Activated T-cell treated with anti-CD3 and anti-CD28 coated beads, Interleukin-2, amount 50 U/mL, for 1 hour (primary cell): ENCODE measurements at places on chromosomes 7 and 10.
A peak's percentile ranks its signal among the peaks of the same experiment; 100 is the strongest.

GRCh38 chr10:102713539-102713813, 721 bp downstream of the ARL3 start:
- DNase-seq: no peak

GRCh38 chr10:128211953-128212727, 85.9 kb upstream of the MKI67 start:
- DNase-seq: peak; percentile 86

GRCh38 chr10:64090865-64091264, 569.7 kb downstream of the REEP3 start:
- DNase-seq: no peak

DNA sequence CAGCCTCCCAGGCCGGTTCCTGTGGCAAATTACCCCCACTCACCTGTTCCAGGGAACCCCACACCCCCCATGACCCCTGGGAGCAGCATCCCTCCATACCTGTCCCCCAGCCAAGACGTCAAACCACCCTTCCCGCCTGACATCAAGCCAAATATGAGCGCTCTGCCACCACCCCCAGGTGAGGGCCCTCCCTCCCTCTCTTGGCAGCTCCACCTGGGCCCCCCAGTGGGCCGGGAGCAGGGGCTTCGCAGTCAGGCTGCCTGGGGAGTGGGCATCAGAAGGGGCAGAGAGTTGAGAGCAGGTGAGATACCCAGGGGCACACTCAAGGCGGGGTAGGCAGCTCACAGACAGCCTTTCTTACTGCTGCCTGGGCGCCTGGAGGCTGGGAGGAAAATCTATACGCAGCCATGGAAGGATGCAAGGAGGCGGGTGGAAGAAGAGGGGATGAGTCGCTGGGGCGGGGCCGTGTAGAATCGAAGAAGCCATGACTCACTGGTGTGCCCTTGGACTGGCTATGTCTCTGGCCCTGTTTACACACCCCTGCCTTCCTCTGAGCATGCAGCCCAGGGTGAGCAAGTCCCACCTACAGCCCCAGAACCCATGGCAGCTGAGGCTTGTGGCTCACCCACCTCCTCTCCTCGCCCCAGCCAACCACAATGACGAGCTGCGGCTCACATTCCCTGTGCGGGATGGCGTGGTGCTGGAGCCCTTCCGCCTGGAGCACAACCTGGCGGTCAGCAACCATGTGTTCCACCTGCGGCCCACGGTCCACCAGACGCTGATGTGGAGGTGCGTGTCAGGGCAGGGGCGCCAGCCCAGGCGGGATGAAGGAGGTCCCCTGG, 48.6 kb upstream of the PPIF start:
- no peak for DNase-seq

DNA sequence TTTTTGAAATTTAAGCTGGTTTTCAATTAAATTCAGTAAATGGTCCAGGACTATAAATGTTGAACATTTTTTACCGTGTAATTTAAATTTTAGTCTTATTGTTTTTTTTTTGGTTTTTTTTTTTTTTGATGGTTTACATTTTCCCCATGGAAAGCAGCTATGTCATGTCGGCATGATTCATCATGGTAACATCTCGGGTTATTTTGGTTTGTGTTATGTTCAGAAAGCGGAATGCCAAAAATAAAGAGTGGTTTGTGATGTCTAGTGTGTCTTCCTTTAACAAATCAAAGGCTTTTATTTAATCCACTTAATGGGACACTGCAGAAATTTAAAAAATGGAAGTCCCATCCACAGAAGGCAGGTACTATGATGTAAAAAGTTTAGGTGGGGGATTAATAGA, 58.5 kb downstream of the TRUB1 start:
- no peak for DNase-seq

- DNase-seq: no peak
Observed at GRCh38 chr10:49297818-49298670, 926 bp upstream of the C10orf71 start.

DNA sequence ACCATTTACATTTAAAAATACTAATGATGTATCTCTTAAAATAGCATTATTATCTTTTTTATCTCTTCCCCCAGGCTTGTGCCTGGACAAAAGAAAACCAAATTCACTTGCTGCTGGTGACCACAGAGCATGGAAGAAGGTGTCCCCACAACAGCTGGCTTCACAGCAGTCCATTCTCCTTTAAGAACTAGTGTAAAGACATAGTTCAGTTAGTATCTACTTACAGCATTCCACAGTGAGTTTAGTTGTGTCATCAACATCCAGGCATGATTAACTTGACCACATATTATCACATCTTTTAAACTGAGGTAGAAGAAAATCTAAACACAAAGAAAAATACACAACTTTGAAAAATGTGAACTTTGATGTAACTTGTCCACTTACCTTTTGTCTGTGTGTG, 55.0 kb downstream of the LRRC17 start:
- DNase-seq: no peak

- DNase-seq: no peak
Observed at GRCh38 chr10:131944976-131945695, 36.6 kb downstream of the BNIP3 start.

DNA sequence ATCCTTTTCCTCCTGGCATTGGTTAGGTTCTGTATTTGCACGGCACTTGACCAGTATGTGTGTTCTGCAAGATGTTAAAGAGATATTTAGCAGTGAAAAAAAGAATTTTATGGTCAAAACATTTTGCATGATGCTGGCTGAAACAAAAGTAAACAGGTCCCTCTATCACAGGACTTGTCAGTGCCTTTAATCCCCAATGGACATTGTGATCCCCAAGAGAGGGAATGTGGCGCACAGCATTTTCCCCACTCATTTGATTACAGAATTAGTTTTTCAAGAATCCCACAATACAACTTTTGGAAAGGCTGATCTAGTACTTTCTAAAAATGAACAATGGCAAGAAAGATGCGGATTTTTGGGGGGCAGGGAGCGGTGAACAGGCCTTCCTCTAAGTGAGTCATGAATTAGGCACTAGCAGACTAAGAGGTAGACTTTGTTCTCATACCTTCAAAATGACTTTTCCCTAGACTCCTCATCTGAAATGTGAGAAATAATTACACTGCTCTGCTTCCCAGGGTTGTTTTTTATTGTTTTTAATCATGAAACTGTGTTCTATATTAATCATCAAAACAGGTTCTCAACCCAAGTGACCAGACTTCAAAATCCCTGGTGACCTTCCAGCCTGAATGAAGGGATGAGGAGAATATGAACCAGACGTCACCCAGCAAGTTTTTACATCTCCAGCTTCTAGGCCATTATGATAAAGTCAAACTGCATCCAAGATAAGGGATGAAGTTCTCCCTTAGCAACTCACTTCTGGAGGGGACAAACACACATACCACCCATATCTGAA, 8.6 kb downstream of the FBXW4 start:
- no peak for DNase-seq

- DNase-seq: peak; percentile 44
Observed at GRCh38 chr10:96642973-96643372, 56.2 kb upstream of the TM9SF3 start.

GRCh38 chr7:41921453-41921981, 218.6 kb upstream of the INHBA start:
- no peak for DNase-seq

DNA sequence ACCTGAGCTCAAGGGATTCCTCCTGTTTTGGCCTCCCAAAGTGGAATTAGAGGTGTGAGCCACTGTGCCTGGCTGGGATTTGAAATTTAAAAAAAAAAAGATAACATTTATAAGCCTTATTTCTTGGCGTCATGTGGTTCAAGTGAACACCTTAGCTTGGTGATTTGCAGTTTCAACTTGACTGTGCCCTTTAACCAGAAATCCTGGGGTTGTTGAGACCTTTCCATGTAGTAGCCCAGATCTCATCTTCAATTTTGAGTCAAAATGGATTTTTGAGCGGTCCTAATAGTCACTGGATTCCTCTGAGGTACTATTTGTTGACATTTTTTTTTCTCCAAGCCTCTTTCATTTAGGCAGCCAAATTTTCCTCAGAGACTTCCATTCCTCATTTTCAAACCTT, 29.5 kb upstream of the FBXW4 start:
- no peak for DNase-seq

DNA sequence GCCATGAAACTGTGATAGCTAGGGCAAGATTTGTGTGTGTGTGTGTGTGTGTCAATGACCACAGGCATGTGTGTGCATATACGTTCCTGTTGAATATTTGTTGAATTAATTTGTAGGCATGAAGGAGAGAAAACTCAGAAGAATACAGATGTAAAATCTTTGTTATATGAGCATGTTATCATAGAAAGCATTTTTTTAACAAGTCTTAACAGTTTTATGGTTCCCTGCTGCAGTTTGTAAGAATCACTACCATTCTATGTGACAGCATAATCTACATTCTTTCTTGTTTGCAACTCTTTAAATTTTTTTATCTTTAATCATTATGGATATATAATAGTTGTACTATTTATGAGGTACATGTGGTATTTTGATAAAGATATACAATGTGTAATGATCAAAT, 130.3 kb downstream of the CD36 start:
- no peak for DNase-seq

DNA sequence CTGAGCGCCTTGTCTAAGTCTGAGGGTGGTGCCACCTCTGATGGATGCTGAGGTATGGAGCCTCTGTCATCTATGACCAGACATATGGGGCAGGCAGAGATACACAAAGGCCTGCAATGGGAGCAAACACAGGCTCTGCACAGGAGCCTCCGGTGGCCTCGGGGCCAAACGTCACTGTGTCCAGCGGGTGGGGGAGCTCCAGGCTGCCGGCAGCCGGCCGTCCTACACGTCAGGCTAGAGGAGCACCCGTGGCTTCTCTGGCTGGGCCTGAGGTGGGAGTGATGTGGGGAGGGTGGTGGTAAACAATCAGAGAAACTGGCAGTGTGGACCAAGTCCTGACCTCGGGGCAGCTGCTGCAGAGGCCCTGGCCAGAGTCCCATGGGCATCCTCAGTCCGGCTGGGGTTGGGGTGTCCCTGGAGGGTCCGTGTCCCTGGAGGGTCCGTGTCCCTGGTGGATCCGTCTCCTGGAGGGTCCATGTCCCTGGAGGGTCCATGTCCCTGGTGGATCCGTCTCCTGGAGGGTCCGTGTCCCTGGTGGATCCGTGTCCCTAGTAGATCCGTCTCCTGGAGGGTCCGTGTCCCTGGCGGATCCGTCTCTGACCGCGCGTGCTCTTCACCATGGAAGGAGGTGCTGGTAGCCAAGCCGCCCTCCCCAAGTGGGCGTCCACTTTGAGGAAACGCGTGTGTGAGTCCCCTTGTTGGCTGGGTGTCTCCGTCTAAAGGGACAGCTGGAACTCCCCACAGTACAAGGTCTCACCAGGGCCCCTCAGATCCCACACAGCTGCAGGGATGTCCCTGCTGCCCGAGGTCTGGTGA, 24.2 kb upstream of the FAM20C start:
- no peak for DNase-seq

DNA sequence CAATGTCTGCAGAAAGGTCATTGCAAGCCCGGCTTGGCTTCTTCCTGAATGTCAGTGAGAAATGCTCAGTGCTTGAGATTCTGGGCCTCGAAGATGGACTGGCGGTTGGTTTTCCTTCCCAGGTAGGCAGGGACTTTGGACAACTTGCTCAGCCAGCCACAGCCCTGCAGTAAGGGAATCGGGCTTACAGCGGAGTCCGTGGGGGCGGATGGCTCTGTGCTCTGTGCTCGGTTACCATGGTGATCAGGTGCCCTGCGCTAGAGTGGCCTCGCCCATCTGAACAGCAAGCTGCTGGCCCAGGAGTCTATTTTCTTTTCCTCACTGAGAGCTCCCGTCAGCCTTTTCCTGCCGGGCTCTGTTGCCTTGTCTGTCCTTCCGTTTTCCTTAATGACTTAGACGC, 77.8 kb upstream of the SH2B2 start:
- DNase-seq: no peak

DNA sequence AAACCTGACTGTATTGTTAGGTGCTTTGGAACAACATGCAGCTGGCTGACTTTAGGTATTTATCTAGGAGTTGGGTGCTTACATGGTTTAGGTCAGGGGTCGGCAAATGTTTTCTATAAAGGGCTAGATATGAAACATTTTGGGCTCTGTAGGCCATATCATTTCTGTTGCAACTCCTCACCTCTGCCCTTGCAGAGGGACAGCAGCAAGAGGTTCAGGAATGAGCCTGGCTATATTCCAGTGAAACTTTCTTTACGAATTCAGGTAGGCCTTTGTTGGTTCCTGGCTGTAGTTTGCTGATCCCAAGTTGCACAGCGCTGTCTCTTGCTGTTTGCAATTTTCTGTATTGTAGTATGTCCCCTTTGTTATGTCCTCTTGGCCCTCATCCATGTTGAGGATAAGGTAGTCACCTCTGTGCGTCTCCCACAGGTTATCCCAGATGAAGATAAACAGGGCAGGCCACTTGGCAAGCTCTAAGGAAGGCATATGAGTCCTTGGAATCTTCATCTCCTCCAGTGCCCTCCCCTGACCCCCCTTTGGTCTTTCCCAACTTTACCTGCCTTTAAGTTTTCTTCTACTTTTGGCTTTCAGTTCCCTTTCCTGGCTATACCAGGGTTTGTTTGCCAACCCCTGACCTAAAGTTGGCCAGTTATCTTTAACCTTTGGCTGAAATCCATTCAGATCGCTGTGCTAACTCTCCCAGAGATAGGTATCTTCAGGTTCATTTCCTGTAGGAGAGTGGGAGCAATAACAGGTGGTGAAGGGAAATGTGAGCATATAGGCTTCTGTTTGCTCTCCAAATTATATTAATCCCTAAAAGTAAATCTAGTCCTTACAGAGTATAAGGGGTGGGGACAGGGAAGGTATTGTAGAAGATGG, 36.1 kb downstream of the SGPL1 start:
- DNase-seq: no peak

DNA sequence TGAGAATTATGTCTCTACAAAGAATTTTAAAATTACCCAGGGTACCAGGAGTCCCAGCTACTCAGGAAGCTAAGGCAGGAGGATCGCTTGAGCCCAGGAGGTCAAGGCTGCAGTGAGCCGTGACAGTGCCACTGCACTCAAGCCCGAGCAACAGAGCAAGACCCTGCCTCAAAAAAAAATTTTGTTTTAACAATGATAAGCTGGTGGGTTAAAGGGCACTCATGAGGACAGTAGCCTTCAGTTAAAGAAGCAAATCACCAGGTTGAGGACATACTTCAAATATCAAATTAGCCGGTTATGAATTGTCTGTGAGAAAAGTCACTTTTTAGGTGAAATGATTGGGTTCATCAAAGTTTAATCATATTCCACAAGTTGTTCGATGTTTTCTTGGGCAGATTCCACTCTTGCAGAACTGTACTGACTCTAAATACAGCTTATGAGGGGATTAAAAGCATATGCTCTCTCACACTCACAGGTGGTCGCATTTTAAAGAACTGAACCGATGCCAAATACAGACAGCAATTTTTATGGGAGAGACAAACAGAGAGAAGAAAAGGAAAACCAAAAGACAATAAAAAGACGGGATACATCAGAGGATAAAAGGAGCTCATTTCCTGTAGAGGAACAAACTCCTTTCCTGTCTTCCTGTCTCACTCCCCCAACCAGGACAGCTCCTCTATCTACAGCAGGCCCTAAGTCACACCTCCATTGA, 582.8 kb upstream of the NRP1 start:
- no peak for DNase-seq
